ENCODE measurements at places on chromosomes 5 and 9.
A peak's percentile ranks its signal among the peaks of the same experiment; 100 is the strongest.

- no peak for DNase-seq
These were observed 320.7 kb downstream of the ASTN2 start for GRCh38 chr9:117093891-117094844.

- DNase-seq, result no peak
These were observed 516.8 kb downstream of the RASEF start for GRCh38 chr9:82546136-82546535.

GRCh38 chr5:53313145-53313544, 167.3 kb upstream of the FST start:
- DNase-seq, result no peak

DNA sequence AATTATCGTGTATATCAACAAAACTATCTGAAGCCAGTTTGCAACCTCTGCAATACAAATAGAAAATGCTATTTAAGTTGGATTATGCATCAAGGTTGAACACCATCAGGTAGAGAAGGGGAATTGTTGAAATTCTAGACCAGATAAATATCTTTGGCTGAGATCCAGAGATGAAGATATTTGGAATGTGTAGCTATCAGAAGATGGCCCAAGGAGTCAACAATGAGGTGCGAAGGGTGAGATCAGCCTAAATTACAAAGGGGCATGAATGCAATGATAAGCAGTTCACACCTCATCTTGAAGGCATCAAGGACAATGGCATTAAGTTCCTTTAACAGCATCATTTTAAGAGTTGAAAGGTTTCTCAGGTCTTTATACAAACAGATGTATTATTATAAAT, 572.1 kb upstream of the DMAC1 start:
- DNase-seq, result no peak

DNA sequence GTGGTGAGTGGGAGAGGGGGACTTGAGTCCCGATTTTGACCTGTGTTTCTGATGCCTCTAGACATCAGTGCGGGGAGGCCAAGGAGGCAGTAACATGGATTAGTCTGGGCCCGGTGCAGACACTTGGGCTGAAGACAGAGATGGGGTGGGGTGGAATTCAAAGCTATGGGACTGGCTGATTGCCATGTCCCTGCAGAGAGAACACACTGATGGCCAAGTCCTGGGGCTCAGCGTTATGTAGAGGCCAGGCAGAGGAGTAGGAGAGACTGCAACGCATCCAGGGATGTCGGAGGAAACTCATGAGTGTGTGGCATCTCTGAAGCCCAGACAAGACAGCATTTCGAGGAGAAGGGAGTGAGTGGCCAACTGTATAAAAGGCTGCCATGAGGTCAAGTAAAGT, 30.1 kb downstream of the PSD2 start:
- no peak for DNase-seq

- no peak for DNase-seq
These were observed 17.4 kb downstream of the MYMK start for GRCh38 chr9:133507246-133507965.

DNA sequence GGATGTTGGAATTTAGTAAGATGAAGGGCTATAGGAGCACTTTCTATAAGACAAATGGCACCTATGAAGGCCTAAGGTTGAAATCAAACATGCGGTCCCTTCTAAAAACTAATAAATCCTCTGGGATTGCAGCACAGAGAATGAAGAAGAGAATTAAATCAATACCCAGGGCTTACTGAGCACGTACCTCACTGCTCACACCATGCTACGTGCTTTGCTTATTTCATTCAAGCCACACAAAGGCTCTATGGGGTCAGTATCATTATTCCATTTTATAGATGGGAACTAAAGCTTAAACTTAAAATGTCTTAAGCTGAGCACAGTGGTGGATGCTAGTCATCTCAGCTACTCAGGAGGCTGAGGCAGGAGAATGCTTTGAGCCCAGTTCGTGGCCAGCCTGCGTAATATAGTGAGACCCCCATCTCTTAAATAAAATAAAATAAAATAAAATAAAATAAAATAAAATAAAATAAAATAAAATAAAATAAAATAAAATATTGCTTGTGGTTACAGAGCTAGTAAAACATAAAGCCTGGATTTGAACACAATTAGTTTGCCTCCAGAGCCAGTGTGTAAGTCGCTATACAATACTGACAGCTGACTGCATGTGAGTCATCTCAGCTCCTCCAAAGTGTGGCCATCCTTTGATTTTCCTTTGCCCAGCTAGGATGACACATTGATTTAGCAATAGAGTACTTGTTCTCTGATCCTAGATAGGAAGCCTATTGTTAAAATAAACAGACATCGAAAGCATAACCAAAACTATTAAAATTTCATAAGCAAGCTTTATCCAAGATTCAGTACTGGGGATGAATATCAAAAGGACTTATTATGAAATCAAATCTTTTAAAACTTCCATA, 20.9 kb upstream of the DPYSL3 start:
- DNase-seq, result no peak

DNA sequence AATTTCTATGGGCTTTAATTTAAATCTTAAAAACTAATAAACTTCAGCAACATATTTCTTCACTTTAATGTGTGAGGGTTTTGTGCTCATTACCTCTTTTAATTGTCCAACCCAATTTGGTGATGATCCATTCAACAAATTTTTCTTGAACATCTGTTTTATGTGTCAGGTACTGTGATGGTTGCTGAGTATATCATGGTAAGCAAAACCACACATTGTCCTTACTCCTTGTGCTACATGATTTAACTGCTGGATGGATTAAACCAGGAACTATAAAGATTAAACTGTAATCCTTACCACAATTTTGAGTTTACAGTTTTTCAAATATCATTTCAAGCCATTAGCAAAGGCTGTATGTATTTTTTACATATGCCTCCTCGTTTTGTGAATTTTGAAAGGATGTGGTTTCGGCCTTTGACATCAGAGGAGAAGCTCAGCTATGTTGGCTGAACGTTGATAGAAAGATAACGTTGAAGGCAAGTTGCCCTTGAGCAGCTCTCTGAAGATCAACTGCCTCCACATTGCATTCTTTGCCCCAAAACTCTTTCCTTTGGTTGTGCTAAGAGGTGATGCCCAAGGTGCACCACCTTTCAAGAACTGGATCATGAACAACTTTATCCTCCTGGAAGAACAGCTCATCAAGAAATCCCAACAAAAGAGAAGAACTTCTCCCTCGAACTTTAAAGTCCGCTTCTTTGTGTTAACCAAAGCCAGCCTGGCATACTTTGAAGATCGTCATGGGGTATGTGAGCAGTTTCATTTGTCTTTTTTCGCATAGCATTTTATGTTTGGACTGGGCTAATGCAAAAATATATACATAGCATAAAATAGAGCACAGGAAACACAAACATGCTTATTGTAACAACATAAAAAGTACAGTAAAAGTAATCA, at the start of gene ITK:
Gene ITK (plus strand): TSS at position 467 of the 891 bp plus-strand sequence. CDS start 138 bp downstream, at position 605.
- DNase-seq, result peak; percentile 86

DNA sequence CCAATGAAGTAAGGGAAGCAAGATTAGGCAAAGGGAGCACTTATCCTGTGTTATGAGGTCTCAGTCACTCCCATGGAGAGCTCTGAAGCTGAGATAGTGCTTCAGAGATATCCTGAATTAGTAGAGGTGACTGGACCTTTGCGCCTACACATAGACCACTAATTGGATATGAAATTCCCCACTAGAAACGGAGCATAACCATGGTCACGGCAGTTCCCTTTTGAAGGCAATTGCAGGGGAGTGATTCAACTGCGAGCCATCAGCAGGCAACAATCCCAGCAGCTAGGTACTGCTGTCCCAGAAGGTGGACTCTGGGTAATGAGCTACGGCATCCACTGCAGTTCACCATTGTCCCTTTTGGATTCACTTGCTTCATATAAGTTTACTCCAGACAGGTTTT, 267.7 kb upstream of the RASA1 start:
- DNase-seq, result no peak

GRCh38 chr9:136771907-136772415, 7.6 kb upstream of the LCN15 start:
- DNase-seq, result no peak

- no peak for DNase-seq
These were observed 116.7 kb upstream of the LMX1B start for GRCh38 chr9:126496781-126497659.

GRCh38 chr5:133957080-133957479, 11.3 kb downstream of the C5orf15 start:
- no peak for DNase-seq

DNA sequence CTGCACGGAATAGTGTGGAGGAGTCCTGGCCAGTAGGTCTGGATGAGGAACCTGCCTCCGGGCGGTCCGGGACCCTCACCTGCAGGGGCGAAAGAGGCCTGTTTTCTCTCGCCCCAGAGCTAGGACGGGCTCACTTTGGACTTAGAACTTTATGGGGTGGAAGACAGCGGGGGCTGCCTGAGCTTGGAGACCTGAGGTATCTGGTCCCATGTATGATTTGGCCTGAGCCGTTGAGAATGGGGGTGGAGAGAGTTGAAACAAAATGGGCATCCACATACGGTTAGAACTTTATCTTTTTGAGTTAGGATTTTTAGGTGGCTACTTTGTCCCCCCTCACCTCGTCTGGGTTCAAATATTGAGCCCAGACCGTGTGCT, 681 bp upstream of the ETF1 start:
- DNase-seq, result no peak

GRCh38 chr5:135186662-135187522, 152.9 kb upstream of the PITX1 start:
- no peak for DNase-seq

DNA sequence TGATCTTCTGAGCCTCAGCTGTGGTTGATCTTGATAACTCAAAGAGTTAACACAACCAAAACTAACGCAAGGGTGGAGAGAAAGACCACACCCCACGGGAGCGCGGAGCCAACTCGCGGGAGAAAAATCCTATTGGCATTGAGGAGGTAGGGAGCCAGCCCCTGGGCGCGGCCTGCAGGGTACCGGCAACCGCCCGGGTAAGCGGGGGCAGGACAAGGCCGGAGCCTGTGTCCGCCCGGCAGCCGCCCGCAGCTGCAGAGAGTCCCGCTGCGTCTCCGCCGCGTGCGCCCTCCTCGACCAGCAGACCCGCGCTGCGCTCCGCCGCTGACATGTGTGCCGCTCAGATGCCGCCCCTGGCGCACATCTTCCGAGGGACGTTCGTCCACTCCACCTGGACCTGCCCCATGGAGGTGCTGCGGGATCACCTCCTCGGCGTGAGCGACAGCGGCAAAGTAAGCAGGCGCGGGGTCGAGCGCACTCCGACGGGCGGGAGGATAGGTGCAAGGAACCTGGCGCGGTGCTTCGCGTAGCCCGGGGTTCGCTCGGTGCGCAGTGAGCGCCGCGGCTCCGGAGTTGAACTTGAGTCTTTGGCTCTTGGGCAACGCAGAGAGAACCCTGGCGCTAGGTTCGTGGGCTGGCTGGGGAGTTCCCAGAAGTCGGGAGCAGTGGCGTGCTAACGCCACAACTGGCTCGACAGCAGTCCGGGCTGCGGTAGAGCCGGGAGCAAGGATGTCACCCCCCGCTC, at the start of gene GDA:
Gene GDA (plus strand): TSS at position 210 of the 745 bp plus-strand sequence. CDS start 120 bp downstream, at position 330.
- DNase-seq, result no peak

DNA sequence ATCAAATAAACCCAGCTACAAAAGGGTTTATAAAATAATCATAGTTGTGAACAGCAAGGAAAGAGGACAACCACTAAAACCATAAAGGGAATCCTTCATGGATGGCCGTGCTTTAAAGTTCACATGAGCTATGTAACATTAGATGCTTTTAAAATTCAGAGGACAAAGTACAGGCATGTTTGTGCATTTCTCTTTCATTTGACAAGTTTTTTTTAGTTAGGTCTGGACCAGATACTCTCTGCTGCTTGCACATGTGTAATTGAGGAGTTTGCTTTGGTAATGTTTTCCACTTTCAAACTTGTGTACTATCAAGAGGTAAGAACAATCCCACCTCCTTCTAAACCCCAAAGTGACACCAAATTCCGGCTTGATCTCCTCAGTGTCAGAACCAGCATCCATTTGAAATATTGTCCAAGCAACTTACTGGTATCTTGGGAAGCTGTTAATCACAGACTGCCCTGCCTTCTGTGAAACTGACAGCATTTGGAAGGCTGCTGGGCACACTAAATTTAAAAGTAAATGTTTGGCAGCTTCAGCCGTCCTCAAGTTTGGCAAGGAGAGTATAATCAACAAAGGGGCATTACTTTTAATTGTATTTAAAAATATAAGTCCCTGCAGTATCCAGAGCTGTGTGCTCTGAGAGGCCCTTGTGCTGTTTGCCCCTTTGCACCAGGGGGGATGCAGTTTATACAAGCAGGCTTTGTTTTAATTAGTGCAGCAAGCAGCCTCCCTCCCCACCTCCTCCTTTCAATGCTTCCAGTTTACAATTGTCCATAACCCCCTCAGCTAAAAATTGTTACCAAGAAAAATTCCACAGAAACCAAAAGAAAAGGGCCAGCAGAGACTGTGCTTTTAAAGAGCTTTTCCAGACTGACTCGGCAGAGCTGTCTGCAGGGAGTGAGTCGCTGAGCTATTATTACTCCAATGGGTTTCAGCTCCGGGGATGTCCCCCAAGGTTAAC, 328.3 kb upstream of the MPDZ start:
- no peak for DNase-seq

DNA sequence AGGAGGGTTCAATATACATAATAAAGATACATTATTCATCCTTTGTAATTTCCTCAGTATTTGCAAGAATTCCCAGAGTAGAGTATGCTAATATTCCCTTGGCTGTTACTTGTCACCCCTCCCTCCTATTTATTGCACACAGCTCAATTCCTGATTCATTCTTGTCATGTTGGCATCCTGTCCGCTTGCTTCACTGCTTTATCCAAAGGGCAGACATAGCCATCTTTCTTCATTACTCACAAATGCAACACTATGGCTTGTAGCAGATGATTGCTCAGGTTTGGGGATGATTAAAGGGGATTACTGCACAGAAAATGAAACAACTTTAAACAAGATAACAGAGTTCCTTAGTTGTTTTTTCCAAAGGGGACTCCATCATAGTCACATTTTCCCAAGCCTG, 1.2 kb upstream of the IL33 start:
- DNase-seq, result no peak

DNA sequence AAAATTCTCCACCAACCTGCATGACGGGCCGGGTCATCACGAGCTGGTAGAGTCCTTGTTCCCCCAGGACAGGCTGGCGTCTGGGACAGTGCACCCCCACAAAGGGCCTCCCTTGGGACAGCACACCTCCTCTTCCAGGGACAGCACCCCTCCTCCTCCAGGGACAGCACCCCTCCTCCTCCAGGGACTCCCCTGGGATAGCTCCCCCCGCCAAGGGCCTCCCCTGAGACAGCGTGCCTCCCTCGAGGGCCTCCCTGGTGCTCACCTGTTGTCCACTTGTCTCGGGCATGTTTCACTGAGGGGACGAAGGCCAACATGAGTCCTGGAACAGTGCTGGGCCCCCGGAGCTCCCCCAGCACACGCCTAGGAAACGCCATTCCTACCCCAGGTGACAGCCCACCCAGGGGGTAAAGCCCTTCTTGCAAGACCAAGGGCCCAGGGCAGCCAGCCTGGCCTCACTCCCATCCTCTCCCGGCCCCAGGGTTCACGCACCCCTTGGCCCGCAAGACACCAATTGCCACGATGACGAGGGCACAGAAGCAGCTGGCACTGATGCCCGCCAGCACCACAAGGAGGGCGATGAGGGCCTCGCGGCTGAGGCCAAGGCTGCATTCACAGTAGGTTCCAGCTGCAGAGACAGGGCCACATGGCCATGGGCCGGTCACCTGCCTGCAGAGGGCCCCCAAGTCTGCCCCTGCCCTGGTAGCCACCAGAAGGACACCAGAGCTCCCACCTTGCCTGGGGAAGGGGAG, 531 bp downstream of the TMEM210 start:
- no peak for DNase-seq

GRCh38 chr9:79976257-79977073, 404.7 kb downstream of the TLE4 start:
- no peak for DNase-seq

Measured in CD4-positive, alpha-beta T cell treated with Interleukin-4 for 4 hours (primary cell).